ENCODE measurements at places on chromosomes 5 and 9.

- no peak for DNase-seq
These were observed 17.4 kb downstream of the AKNA start for GRCh38 chr9:114370251-114370967.

DNA sequence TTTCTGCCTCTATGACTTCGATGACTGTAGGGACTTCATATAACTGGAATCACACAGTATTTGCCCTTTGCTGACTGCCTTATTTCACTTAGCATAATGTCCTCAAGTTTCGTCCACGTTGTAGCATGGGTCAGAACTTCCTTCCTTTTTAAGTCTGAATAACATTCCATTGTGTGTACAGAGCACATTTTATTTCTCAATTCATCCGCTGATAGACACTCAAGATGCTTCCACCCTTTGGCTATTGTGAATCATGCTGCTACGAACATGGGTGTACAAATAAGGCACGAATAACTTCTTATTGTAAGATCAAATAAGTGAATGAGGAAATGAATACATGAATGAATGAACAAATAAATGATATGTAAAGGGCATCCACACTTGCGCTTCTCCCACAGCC lies 13.0 kb downstream of the BARX1 start:
- DNase-seq: no peak

DNA sequence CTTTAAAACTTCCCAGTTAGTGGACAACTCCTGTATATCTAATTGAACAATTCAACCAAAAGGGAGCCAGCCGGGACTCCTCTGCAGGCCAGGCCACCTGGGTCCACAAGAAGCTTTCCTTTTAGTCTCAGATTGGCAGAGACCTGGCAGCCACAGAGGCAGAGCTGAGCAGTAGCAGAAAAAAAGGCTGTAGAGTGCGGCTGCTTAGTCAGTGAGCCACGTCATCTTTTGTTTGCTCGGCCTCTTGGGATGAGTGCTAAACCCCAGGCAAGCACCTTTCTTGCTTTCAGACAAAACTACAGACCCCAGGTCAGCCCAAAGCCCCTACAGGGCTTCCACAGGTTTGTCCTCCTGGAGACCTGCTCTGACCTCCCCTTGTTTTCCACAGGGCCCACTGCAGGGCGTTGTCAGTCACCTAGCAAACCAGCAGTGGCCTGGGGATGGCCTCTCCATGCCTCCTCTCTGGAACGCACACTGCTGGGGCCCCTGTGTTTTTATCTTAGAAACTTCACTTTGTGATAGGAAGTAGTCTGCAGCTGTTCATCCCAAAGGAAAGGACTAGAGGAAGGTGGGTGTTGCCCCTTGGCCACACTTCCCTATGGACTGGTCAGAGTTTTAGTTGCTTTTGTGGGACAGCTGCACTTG lies 49.9 kb downstream of the SHB start:
- DNase-seq: peak; percentile 90

DNA sequence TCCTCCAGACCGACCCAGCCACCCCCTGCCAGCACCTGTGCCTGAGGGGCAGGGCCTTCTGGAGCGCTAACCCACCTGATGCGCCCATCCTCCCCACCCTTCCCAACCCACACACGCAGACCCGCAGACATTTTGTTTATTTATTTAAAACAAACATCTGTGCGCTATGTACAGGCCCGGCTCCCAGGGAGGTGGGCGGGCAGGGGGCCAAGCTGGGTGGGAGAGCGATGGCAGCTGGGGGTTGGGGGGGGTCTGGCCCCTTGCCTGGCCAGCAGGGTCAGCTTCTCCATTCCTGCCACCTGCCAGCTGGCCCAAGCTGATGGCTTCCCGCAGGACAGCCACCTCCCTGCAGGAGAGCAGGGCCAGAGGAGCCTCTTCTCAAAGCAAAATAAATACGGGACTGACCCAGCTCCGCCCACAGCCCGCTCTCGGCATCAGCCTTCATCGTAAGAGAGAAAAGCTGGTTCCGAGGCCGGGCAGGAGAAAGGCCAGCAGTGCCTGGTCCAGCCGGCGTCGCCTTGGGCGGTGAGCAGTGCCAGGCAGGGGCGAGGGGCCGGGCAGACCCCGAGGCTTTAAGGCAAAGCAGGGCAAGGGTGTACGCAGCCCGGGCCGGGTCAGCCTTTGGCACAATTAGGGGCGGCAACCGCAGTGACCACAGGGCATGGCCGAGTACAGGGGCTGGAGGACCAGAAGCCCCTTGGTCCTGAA lies 10.9 kb upstream of the CLIC3 start:
- DNase-seq: no peak
